ENCODE measurements at places on chromosomes 16 and 17.

DNA sequence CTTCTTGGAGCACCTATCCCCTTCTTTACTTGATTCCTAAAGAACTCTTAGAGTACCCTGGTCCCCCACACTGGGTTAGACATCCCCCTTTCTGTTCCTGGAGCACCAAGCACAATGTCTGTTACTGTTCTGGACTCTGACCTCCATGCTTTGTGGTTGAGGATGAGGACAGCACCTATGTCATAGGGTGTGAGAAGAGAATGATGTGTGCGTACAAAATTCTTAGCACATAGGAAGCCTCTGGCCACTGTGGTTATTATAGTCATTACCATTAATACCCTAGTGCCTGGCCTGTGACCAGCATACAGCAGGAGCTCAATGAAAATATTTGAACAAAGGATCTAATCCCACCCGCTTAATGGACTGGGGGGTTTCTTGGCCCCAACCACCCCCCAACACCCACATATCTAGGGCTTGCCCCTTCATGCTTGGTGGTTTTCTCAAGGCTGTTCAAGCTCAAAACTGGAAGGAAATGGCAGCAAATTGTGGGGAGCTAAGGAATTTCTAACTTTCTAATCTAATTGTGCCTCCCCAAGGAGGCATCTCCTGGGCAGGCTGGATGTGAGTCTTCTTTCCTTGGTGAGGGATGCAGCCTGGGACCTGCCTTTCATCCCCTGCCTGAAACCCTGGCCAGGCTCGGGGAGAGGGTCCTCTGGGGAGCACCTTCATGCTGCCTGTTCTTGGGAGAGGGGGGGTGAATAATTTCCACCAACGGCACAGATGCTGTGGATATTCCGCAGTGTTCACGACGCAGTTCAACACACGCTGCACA lies 1.5 kb upstream of the CMIP start:
- no peak for DNase-seq

DNA sequence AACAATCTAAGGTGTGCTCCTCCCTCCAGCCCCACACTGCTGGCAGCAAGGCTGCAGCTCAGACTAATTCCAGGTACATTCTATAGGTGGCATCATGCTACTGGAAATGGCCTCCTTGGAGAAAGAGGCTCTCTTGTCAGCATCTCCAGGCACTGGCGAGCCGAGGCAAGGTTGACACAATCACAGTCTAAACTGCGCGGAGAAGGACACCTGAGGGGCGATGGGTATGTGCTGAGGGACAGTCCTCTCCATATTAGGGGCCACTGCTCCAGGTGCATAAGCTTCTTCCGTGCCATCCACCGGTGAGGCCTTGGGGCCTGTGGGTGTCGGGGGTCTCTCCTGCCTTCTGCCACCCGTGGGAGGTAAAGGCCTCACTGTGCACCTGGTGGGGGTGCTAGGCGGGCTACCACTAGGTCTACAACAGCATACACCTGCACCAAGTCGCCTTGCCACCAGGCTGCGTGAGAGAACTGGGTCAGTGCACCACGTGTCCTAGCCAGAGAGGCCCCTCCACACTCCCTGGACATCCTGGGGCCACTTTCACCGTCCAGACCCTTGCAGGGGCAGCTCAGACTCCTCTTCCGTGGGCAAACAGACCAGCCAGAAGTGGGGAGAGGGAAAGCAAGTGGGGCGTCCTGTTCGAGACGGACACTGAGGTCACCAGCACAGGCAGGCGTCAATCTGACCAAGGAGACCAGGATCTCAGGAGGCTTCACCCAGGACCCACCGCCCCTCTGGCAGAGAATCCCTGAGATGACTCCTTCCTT lies 12.1 kb upstream of the CBX8 start:
- peak; percentile 80 for DNase-seq

DNA sequence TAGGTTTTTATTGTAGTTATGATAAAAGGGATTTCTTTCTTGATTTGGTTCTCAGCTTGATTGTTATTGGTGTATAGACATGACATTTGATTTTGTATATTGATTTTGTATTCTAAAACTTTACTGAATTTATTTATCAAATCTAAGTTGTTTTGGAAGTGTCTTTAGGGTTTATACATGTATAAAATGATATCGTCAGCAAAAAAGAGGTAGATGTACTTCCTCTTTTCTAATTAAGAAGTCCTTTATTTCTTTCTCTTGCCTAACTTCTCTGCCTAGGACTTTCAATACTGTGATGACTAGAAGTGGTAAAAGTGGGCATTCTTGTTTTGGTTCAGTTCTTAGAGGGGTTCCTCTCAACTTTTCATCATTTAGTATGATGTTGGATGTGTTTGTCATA lies 487.3 kb upstream of the KIF2B start:
- DNase-seq = no peak

DNA sequence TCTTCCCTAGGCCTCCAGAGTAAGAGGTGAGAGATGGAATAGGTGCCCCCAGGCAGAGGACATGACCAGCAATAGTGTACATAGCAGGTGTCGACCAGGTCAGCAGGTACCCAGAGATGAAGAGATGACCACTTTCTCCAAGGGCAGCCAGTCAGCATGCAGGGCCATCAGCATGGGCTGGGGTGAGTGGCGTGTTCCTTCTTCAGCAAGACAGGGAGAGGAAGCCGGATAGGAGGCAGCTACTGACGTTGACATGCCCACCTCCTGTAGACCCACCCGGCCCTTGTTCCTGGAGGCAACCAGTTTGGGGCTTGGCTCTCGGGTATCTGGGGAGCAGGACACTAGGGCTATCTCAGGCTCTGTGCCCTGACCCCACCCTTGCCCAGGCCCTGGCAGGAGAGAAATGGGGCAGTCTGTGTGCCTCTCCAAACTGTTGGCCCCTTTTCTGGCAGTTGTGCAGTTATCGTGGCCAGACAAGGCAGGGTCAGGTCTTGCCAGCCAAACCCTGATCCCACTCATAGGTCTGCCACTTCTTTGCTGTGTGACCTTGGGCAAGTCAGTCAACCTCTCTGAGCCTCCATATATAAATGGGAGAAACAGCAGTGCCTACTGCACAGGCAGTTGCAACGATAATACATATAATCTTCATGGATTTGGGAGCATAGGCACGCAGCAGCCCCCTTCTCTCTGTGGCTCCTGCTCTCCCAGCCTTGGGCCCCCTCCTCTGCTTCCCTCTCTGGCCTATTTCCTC lies 1.4 kb upstream of the NDRG4 start:
- no peak for DNase-seq

DNA sequence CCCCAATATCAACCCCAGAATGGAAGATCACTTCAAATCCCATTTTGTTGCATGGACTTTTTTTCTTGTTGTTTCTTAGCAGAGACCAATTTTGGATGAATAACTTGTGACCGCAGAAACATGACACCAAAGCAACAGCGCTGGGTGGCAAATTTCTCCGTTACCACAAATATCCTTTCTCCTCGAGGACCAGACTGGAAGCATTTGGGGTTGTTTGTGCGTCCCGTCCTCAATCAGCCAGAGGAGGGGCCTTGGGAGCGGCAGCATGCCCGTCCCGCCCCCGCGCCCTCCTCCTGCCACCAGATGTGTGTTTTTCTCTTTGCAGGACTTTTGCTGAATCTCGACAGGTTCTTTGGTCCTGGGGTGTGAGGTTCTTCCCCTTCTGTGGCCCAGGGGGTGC lies 282.5 kb upstream of the FOXF1 start:
- no peak for DNase-seq

GRCh38 chr17:42399948-42400843 lies 12.0 kb upstream of the STAT3 start:
- DNase-seq = peak; percentile 53

- DNase-seq = no peak
These were observed 153.6 kb downstream of the KATNIP start for GRCh38 chr16:27703545-27703944.

DNA sequence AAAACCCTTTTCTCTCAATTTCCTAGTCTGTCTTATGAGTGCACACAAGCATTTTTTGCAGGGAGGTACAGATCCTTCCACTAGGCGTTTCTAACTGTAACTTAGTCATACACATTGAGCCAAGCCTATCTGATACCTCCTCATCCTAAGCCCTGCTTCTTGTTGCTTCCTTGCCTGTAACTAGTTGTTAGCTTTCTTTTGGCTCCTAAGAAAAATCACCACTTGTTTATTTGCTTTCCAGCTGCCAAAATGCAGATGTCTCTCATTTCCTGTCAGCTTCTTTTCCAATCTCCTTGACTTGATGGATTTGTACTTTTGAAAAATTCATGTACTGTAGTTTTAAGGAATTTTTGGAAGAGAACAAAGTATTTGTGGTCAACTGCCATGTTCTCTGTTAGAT lies 73.7 kb downstream of the TNRC6C start:
- no peak for DNase-seq

DNA sequence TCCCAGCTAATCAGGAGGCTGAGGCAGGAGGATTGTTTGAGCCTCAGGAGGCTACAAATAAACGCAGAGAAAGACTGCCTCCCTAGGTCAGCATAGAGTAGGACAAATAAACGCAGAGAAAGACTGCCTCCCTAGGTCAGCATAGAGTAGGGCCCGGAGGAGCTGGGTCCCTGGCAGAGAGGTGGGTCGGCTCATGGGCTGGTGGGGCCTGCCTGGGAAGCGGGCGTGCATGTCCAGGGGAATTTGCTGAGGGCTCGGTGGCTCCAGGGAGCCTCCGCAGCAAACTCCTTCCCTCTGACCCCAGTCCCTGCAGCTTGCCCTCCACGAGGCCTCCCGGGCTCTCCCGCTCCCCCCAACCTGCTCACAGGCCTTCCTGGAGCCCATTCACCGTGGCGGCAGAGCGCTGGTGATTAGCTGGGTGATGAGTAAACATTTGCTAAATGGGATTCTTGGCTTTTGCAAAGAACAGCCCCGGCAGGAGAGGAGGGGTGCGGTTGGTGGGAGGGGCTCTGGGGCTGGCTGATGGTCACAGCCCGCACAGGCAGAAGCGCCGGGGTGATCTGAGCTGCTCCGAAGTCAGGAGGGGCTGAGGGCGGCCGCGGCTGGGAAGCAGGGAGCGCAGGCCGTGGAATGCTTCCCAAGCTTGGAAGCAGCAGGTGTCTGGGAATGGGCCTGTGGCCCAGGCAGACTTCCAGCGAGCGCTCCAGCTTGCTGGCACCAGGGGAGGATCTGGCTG lies 93.1 kb downstream of the RTN4RL1 start:
- peak; percentile 76 for DNase-seq

DNA sequence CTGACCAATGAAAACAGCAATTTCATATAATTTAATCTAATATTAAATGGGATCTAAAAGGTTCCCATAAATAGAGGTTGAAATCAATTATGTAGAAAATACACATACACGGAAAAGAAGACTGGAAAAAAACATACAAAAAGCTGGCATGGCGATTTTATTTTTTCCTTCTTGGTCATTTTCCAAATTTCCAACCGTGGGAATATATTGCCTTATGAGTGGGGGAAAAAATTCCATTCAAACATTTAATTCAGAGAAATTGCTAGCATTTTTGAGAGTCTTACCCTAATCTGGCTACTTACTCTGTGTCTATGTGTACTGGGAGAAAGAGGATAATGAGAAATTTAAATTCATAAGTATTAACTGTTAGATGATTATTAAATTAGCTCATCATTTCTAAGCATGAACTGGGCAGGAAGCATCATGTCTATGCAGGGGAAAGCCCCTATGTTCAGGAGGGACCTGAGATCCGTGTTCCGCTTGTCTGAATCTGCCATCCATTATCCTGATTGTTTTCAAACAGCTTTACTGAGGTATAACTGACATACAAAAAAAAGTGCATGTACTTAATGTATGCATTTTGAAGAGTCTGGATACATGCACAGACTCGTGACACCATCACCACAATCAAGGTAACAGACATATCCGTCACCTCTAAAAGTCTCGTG lies 145.2 kb downstream of the XYLT1 start:
- no peak for DNase-seq

- peak; percentile 12 for DNase-seq
These were observed 7.3 kb downstream of the TADA2A start for GRCh38 chr17:37413875-37414519.

- no peak for DNase-seq
These were observed 59.5 kb downstream of the RPTOR start for GRCh38 chr17:80604009-80604669.

DNA sequence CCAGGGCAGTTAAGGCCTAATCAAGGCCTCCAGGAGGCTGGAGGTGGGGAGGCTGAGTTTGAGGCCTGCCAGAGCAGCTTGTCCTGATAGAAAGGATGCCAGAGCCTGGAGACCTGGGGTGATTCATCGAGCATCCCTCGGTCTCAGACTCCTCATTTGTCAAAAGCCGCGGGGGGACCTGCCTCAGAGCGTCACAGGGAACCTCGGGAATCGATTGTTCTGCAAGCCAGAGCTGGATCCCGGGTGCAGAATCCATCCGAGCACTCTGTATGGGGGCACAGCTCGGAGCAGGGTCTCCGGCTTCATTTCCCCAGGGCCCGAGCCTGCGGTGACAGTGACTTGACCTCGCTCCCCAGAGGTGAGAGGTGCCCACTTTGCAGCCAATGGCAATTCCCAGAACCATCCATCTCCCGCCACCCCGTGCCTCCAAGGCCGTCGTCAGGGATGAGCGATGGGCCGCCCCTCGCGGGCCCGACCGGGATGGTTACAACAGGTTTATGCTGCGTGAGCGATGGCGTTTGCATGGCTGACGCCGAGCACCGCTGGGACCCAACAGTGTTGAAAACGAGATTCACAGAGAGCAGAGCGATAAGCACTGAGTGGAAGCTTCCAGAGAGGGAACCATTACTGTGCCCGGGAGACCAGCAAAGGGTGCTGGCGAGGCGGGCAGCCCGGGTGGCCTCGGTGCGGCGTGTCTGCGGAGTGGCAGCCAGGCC lies 117.1 kb upstream of the GSE1 start:
- no peak for DNase-seq

- DNase-seq = peak; percentile 70
These were observed 10.4 kb downstream of the CPPED1 start for GRCh38 chr16:12793120-12793864.

DNA sequence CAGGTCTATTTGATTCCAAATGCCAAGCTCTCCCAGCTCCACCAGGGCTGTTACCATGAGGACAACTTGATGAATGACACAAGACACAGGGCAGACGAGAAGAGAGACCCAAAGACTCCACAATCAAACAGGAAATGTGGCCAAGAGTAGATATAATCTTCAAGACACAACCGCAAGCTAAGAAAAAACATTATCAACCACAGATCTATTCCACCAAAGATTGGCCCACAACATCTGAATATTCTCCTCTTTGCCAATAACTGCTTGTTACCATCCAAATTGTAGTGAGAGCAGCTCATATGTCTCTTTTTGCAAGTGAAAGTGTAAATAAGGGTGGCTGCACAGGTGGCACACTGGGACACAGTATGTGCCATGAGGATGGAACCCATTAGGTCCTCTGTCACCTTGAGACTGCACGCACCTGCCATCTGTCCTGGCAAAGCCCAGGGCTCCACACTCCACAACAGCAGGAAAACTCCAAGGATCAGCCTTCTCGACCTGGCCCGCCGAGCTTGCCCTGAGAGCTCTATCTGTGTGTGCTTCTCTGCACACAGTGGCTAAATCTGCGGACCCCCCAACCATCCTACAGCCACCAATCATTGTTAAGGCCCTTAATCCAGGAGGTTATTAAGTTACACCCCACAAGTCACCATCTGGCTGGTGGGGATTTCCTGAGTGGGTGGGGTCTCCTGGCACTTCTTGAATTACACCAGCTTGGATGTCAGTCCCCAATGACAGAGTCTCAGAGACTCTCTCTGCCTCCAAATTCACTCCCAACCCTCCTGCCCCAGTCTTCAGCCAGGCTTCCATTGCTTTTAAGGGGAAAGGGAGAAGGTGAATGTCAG lies 50.5 kb downstream of the DYNLRB2 start:
- DNase-seq = no peak

Data from GM23338 (cell line).